Activated T-cell treated with anti-CD3 and anti-CD28 coated beads, Interleukin-2, amount 50 U/mL, for 1 hour (primary cell): ENCODE measurements at places on chromosomes 2 and 18.

GRCh38 chr2:43121580-43122314 is 104.7 kb downstream of the ZFP36L2 start:
- no peak for DNase-seq

GRCh38 chr18:48592540-48593171 is 53.8 kb downstream of the CTIF start:
- no peak for DNase-seq

GRCh38 chr2:178230396-178230795 is 36.1 kb downstream of the OSBPL6 start:
- no peak for DNase-seq

DNA sequence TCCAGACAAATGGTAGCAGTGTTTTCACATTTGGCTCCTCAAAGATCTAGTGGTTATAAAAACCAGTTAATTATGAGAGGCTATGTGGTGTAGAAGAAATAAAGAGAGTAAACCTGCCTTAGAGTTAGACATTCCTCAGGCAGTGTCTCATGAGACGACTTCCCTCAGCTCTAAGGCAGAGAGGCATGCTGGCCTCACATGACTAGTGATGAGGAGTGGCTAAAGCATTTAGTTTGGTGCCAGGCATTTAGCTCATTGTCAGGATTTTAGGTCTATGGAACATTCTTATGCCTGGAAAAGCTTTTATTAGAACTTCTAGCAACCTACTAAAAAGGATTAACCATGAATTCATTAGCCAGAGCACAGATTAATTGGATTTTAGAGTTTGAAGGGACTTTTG is 90.3 kb downstream of the RPRM start:
- DNase-seq = no peak

GRCh38 chr2:201984333-201984732 is 49.3 kb upstream of the FZD7 start:
- DNase-seq = no peak

- no peak for DNase-seq
Observed at GRCh38 chr2:236971131-236971821, 114.4 kb upstream of the COPS8 start.

DNA sequence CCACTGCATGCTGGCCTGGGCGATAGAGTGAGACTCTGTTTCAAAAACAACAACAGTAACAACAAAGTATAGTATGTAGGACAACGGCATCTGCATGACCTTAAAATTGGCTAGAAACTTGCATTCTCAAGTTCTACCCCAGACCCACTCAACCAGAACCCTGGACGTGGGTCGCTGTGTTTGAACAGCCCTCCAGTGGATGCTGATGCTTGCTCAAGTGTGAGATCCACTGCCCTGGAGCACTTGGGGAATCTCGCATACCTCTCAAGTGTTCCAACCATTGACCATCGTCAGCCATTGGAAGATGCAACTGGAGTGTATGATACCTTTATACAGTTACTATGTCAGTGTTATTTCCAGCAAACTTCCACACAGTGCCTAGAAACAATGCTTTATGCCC is 435.9 kb downstream of the DCDC2C start:
- DNase-seq = no peak

DNA sequence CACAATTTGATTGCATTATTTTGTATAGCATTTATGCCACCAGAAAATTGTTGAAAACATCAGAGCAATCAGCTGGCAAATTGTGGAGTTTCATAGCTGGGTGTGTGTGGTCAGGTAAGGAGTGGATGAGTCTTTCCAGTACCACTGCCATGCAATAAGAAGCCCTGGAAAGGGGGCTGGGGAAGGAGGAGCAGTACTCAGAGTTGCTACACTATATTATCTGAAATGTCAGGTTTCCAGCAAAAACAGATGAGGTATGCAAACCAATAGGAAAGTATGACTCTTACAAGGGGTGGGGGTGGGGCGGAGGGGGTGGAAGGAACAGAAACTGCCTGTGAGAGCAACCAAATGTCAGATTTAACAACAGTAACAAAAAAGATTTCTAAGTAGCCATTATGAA is 112.2 kb downstream of the SOS1 start:
- DNase-seq = no peak

GRCh38 chr2:235215248-235215647 is 263.4 kb downstream of the SH3BP4 start:
- no peak for DNase-seq

DNA sequence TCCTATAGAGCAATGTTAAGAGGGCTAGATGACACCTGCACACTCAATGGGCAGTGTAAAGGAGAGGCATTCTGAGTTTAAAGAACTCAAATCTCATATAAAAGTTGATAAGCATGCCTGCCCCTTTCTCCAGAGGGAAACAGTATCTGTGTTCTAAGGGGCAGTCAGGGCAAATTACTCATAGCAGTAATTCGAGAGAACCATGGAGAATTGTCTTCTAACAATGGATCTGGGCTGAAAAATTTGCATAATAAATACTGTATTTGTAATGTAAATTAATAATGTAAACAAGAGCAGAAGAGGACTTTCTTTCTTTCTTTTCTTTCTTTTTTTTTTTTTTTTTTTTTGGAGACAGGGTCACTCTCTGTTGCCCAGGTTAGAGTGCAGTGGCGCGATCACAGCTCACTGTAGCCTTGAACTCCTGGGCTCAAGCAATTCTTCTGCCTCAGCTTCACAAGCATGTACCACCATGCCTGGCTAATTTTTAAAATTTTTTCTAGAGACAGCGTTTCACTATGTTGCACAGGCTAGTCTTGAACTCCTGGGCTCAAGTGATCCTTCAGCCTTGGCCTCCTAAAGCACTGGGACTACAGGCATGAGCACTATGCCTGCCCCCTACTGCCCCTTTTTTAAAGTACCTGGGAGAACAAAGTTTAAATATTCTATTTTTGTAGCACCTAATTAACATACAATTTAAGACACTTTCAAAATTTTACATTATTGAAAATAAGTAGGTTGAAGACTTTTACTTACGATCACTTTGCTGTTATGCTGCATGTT is 70.6 kb downstream of the OTX1 start:
- DNase-seq = no peak

DNA sequence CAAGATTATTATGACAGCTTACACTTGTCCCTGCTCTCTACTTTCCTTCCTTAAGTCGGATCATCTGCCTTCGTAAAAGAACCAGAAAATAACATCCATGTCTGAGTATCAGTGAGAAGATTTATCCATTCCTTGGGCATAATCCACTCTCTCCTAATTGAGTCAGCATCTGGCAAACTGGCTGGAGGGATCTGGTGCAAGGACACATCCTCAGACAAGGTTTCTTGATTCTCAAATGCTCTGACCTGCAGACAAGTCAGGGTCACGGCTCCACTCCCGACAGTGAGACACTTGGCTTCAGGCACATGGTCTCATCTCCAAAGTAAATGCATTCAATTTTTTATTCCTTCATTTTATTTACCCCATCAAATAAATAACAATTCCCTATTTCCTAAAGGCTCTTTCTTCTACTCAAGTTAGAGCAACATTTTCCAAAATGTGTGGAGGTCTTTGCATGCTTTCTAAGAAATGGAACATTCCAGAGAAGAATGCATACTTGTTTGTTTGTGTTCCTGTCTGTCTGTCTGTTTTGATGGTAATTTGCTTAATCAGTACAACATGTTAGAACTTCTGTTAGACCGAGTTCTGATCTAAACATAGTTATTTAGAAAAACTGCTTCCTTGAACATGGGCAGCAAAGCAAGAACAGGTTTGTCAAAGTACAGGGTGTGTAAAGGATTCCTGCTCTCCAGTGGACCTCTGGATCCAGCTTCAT is 246.9 kb downstream of the IRS1 start:
- no peak for DNase-seq

DNA sequence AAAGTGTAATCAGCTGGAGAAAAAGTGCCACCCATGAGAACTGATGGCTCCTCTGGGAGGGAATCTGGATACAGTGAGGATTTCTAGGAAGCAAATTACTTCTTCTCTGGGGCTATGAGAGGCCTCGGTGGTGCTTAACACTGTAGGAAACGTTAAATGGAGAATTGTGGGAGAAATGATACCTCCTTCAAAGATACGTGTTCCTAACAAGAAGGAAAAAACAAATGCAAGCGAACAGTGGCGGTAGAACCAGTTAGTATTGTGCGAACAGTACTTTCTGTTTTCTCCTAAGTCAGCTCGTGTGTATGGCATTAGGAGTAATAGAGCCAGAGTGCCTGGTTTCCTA is 587 bp upstream of the MTIF2 start:
- DNase-seq = no peak

DNA sequence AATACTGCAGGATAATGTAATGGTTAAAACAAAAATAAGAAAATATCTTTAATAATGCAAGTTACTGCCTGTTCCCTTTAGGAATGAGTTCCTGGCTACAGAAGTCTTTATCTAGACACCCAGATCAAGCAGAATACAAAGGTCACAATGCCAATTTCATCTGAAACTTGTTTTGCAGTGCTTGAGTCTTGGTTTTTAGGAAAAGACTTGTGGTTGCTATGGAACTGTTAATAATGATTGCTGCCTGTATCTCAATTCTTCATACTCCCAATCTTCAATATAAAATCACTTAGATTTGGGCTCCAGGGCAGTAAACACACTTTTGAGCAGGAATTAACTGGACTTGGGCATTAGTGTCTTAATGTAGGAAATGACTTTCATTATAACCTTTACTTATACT is 14.2 kb downstream of the CAVIN2 start:
- DNase-seq = no peak

- no peak for DNase-seq
Observed at GRCh38 chr18:47847635-47848034, 82.8 kb downstream of the SMAD2 start.

- DNase-seq = no peak
Observed at GRCh38 chr18:396556-396955, 103.9 kb downstream of the COLEC12 start.

DNA sequence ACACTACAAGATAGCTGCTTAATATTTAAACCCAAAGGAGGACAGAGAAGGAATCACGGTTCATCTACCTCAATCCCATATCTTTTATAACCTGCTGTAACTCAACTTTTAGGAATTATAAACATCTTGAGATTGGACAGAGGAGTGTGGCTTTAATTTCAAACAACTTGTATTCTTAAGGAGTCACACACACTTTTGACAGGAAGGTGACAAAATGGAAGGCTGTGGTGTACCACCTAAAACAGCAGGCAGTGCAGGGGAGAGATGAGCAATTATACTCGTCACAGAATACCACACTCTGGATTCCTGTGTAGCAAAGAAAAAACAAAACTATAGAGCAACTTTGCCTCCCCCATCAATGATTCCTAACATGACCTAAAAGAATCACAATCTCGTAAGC is 194.8 kb downstream of the ZEB2 start:
- DNase-seq = no peak

GRCh38 chr18:59633961-59634485 is 63.2 kb downstream of the CCBE1 start:
- DNase-seq = no peak

DNA sequence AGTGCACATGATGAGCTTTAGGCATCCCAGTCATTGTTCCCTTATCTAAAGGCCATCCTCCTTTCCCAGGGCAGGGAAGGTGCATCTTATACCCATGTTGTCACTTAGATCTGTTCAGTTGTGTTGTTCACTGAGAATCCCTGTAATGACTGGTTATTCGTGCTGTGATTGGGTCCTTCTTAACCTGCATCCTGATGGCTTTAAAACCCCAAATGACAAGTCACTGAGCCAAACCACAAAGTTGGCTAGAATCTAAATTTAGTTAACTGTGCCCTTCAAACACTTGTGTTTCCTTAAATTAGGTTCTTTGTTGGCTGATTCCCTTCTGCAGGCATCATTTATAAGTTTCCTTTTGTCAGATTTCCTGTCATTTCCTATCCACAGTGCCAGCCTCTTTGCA is 58.5 kb upstream of the SLC16A14 start:
- DNase-seq = no peak

DNA sequence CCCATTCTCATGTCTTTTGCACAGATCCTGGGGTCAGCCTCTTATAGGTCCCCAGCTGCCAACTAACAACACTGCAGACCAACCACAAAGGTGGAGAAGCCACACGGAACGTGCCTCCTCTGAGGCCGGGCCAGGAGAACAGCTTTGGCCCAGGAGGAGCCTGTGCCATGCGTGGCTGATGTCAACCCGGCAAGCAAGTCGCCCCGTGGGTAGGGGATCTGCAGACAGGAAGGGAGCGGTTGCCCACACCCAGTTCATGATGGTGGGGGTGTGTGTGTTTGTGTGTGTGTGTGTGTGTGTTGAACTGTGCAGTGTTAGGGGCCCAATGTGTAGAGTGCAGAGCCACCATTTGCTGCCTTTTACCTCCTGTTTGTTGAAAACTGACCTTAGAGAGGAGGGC is 2.4 kb upstream of the CLEC4F start:
- DNase-seq = no peak

DNA sequence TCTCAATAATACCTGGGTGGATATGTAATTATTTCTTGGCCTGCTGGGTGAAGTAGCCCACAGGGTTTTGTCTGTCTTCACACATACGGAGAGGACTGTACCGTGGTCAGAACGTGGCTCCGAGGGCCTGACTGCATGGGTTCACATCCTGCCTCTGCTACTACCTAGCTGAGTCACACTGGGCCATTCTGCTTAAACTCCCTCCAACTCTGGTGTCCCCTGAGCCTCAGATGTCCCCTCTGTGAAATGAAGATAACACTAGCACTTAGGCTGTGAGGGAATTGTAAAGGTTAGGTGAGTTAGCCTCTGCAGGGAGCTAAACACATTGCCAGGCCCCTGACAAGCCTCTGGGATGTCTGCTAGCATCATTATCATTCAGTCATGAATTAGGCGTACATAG is 120.1 kb upstream of the NABP1 start:
- no peak for DNase-seq

DNA sequence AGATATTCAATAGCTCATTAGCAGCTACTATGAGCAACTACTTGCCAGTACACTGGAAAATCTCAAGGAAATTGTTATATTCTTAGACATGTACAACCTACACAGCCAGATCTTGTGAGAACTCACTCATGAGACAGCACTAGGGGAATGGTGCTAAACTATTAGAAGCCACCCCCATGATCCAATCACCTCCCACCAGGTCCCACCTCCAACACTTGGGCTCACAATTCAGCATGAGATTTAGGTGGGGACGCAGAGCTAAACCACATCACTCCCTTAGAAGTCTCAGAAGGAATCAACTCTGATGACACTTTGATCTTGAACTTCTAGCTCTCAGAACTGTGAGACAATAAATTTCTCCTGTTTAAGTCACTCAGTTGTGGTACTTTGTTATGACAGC is 418.3 kb upstream of the SPHKAP start:
- no peak for DNase-seq

- DNase-seq = no peak
Observed at GRCh38 chr2:143582046-143582747, 453.0 kb downstream of the ARHGAP15 start.
